ENCODE measurements at places on chromosomes 5 and 9.

GRCh38 chr9:98573749-98574278 lies 134.9 kb downstream of the GABBR2 start:
- no peak for DNase-seq

DNA sequence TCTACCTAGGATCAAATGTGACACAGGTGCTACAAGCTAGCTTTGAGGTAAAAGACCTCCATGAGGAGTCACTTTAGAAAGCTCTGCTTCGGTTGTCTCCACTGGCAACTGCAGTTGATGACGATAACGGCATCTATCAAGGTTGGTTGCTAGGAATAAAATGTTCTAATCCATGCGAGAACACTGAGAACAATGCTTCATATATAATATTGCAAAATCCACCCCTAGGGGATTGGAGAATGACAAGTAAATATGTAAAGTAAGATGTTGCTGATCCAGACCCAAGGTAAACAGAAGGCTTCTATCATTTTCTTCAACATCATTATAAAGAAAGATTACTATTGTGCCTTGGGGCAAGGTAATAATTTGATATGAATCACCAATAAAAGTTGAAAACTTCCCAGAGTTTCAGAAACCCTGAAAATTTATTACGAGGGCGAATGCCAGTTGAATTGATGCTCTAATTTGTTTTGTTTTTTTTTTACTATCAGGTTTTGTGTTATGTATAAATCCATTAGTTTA lies 1003.4 kb downstream of the CDH18 start:
- no peak for DNase-seq

- no peak for DNase-seq
Measured at GRCh38 chr5:56837381-56837780, 22.0 kb downstream of the MAP3K1 start.

DNA sequence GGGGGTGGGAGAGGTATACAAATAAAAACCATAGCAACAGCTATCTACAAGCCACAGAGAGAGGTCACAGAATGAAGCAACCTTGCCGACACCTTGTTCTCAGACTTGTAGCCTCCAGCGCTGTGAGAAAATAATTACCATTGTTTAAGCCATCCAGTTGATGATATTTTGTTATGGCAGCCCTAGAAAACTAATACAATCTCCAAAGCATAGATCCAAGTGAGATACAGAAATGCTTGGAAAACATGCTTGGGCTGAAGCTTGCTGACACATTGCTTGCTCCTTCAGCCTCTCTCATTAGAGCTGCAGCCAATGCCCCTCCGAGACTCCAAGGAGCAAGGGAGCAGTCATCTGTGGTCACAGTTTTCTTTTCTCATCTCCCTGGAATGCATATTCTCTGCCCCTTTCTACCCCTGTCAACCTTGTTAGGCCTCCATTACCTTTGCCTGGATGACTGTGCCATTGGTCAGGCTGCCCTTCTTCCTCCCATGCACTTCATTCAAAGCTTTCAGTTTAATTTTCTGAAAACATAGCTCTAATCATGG lies 401.4 kb upstream of the KLF4 start:
- peak; percentile 49 for DNase-seq

- no peak for DNase-seq
Measured at GRCh38 chr9:93520523-93520922, 55.9 kb upstream of the PHF2 start.

- no peak for DNase-seq
Measured at GRCh38 chr5:22751536-22751935, 101.6 kb downstream of the CDH12 start.

GRCh38 chr9:115944166-115944948 lies 209.2 kb upstream of the PAPPA start:
- peak; percentile 99 for DNase-seq

GRCh38 chr5:96483878-96484277 lies 50.8 kb upstream of the PCSK1 start:
- peak; percentile 55 for DNase-seq

- DNase-seq: peak; percentile 95
Measured at GRCh38 chr9:131179561-131180219, 54.3 kb downstream of the NUP214 start.

DNA sequence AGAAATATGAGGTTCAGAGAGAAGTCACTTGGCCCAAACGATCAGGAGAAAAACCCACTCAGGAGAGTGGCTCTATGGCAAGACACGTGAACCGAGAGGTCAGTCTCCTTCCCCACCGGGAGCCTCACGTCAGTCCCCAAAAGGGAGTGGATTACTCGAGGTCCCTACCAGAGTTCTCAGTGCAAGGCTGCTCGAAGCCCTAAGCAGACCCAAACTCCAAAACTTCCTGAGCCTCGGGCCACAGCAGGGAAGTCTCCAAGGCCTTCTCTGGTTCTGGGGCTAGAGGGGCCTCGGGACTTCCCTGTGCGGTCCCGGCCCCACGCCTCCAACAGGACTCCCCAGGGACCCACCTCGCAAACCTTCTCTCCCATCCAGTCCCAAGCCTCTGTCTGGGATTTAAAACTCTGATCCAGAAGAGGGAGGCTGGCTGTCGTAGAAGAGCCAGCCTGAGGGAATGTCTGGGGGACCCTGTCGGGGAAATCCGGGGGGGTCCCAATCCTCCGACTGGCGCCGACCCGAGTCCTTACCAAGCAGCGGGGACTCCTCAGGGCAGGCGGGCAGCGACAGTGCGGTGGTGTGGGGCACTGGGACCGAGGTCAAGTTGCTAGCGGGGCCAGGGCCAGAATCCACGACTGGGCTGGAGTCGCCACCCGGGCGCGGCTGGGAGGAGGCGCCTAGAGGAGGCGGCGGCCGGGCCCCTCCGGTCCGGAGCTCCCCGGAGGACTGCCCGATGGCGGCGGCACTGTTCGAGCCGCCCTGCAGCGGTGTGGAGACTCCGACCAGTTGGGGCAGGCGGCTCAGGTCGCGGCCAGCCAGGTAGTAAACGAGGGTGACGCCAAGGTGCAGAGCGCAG lies 679 bp downstream of the B4GALT1 start:
- DNase-seq: no peak

GRCh38 chr5:15897656-15898055 lies 281.9 kb downstream of the MARCHF11 start:
- peak; percentile 25 for DNase-seq

DNA sequence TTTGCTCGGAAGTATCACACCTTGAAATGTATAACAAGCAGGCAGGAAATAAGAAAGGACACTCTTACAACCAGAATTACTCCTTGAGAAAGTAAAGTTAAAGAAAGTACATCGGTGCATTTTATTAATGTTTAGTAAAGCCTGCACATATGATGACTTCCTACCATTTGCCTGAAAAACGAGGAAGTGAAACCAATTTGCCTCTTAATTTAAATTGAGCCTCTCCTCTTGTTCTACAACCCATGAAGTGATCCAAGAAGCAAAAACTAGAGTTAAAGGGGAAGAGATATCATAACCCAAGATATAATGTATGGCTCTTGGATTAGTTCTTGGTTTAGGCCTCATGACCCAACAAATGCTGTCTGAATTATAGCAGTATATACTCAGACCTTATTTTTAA lies 95.6 kb downstream of the GNAQ start:
- DNase-seq: no peak

DNA sequence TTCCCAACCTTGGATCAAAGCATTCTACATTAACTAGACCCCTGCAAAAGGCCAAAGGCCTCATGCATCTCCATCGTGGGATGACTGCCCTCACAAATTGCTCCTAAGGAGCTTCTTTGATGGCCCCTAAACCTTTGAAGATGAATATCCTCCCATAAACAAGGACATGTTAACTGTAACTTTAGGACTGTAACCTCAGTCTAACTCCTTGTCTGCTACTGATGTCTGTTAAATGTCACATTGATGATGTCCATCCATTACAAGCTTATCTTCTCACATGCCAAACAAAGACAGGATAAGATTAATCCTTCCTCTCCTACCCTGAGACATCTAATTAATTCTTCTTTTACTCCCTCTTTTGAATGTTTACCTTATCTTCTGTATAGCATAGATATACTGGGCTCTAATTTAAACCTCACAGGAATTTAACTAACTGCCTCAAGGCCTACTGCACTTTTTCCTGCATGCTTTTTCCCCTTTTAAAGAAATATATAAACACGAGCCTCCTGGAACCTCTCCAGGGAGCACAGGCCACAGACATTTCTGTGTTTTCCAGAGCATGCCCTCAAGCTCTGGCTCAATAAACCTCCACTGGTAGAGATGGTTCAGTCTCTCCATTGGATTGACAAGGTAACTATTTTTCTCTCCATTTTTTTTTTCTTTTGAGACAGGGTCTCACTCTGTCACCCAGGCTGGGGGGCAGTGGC lies 90.6 kb upstream of the SLC25A48 start:
- no peak for DNase-seq

DNA sequence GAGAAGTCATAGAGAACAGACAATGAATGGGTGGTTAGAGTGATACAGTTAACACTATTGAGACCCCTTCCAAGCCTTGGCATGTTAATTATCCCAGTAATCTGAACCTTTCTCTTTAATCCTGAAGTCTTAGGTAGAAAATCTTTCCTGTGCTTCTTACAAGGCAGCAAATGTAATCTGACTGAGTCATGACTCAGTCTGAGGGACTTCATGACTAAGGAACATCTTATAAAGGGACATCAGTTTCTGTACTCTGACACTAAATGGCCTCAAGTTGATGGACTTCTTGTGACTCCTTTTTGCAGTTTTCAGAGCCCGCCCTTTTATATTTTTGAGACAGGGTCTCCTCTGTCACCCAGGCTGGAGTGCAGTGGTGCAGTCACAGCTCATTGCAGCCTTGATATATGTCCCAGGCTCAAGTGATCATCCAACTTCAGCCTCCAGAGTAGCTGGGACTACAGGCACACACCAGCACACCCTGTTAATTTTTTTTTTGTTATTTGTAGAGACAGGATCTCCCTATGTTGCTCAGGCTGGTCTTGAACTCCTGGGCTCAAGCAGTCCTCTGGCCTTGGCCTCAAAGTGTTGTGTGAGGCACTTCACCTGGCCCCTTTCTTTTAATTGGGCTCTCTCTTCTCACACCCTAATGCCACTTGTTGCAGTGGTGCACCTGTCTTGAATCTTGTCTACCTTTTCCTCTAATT lies 9.5 kb downstream of the EXOSC3 start:
- DNase-seq: no peak

DNA sequence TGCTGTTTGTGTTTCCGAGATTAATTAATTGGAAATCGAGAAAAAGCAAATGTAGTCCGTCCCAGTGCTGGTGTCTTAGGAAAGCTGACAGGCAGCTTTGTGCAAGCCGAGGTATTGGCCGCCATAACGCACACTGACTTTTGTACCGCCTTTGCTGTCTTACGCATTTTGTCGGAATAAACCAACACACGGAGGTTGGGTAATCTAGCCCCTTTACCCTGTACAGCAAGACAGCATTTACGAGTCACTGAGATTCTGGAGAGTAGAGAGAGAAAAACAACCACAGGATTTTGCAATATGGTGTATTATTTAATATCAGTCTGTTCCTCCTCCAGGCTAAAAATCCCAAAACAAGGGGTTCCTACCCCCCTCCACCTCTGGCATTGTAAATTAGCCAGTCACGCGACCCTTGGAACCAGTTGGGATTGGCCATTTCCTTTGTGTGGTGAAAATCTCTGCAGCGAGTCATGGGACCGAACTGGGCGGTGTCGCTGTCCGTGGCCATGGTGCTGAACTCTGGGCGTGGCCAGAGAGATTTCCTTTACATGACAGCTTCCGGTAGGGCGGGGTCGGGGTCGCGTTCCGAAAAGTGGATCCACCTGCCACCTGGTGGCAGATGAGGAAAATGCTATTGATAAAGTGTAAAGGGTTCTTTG lies 10.3 kb upstream of the PCDHB1 start:
- peak; percentile 61 for DNase-seq

- DNase-seq: no peak
Measured at GRCh38 chr9:35162605-35163315, 951 bp downstream of the UNC13B start.

GRCh38 chr5:148810823-148811222 lies 15.6 kb upstream of the ADRB2 start:
- no peak for DNase-seq

- DNase-seq: no peak
Measured at GRCh38 chr5:151332857-151333256, 14.5 kb downstream of the SLC36A2 start.

DNA sequence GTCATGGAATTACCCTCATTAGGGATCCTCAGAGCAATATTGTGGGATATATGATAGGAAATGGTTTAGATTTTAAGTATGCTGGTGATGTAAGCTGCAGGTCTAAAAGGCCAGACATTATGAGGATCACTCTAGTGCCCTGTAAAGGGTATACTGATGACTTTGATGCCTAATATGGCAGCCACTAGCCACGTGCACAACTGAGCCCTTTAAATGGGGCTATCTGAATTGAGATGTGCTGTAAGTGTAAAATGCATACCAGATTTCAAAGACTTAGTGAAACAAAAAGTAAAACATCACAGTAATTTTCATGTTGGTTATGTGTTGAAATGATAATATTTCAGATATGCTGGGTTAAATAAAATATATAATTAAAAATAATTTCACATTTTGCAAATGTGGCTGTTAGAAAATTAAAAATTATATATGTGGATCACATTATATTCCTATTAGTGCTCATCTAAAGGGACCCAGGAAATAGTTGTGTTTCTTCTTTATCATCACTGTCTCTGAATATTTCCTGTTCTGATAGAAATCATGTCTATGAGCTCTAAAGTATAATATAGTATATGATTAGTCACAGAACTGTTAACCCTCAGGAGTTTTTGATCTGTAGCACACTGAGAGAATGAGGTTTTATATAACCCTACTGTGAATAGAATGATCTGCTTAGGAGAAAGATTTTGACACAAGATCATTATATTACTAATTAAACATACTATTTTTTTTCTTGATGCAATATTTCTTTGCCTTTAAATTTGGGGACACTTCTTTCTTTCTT lies 50.1 kb downstream of the OSTF1 start:
- DNase-seq: no peak

GRCh38 chr5:126192226-126192625 lies 231.0 kb upstream of the GRAMD2B start:
- peak; percentile 26 for DNase-seq

GRCh38 chr5:159208514-159209437 lies 577 bp downstream of the RNF145 start:
- peak; percentile 44 for DNase-seq

DNA sequence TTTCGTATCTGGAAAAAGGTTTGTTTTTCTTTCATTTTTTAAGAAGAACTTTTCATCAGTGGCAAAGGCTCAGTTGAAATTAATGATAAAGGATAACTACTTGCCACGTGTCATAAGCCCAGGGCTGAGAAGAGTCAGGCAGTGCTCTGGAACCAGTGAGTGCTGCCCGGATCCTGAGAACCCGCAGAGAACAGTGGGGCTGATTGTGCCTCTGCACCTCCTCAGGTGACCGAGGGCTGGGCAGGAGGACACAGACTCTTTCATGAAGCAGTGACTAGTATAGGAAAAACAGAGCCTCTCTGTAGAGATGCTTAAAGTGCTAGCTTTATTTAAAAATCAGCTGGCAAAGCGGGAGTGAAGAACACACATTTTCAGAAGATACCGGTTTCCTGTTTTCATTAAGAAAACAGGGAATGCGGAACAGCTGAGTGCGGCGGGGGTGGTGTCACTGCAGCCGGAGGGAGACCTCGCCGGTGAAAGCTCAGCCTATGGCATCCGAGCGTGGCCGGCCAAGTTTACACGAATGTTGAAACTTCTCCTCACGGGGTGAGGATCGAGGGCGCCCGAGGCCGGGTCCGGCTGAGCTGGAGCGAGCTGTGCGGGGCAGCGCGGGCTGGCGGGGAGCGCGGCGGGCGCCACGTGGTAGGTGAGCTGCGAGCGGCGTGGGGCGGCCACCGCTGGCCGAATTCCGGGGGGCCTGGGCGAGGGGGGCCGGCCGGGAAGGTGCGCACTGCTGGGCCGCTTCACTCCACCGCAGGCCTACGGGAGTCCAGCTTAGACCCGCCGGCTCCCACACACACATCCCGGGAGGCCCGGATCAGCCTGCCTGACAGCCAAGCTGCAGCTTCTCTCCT lies 134.7 kb upstream of the DMRT1 start:
- peak; percentile 69 for DNase-seq

- DNase-seq: no peak
Measured at GRCh38 chr5:133994990-133995333, 9.8 kb downstream of the VDAC1 start.

Measured in fibroblast of upper back skin (primary cell).